ENCODE measurements at places on chromosomes 7 and 10.

DNA sequence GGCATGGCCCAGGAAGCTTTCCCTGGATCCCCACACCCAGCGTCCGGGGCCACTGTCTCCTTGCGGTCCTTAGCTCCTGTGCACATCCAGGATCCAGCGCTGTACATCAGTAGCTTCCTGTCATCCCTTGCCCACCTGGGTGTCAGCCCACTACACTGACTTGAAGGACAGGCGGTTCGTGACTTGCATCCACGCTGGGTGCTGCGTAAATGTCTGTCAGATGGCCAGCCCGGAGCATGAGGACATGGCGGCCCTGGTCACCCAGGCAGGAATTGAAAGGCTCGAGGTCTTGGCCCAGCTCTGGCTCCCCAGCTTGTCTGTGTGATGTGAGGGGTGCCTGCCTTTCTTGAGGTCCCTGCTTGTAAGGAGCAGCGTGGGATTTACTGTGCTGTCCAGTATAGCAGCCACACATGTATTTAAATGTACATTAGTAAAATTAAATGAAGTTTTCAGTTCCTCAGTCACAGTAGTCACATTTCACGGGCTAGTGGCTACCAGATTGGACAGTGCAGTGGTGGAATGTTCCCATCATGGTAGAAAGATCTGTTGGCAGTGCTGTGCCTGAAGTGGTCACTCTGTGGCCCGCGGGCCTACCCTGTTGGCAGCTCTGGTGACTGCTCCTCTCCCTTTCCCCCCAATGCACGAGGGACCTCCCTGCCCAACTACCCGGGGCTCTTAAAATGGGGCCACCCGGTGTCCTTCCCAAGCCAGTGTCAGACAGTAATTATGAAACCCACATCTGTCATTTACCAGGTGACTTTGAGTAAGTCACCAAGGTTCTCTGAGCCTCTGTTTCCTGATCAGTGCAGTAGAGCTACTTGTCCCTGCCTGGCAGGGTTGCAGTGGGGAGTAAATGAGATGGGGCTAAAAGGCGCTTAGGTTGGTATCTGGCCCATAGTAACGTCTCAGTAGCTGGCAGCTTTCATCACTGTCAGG is 97.8 kb upstream of the PPIF start:
- DNase-seq, result no peak

DNA sequence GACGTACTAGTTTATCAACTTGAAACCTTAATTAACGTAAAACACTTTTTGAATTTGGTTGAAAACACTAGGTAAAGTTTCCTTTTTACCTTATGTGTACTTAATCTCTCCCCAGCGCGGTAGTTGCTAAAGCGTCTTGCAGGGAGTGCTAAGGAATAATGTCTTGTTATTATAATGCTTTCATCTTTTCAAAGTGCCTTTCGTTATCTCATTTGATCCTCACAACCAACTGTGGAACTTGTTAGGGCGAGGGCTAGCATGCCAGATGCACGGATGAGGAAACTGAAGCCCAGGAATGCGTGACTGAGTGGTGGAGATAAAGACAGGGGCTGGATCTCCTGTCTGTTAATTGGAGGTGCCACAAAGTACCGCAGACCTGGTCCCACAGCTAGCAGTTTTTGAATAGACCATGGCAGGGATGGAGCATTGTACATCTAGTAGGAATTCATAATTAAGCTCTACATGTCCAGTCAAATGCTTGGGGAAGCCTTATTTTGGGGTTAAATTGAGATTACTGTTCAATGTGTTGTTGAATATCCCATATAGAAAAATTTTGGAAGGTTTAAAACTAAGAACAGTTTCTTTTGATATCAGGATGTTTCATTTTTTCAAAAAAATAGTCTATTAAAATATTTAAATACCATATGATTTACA is 234.3 kb downstream of the SH2D4B start:
- DNase-seq, result no peak

DNA sequence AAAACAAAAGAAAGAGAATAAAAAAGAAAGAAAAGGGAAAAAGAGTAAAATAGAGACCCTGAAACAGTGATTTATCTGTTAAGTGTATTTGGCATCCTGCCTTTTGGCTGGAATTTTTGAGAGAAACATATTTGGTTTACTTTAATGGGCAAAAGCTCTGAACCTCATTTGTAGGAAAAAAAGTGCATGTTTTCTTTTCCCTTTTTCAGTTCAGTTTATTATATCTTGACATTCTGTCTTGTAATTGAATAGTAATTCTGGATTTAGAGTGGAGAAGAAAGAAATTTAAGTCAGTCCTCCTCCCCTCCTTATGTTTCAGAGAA is 69.5 kb downstream of the ARID5B start:
- no peak for DNase-seq

DNA sequence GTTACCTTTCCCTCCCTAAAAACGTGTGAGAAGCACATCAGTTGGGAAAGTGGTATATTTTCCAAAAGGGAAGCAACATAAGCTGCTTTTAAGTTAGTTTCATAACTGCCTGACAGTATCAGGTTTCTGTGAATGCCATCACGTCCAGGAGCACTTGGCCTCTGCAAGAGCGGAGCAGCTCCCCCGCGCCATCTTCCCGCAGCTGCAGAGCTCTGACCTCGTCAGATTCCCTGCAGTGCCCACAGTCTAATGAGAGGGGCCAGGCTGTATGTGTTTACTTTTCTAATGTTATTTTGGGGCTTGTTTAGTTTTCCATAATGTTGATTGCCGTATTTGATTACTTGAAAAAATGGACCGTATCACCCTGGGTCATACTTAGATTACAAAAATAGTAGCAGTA is 74.2 kb downstream of the MGMT start:
- no peak for DNase-seq

GRCh38 chr10:1120306-1120705 is 64.1 kb downstream of the WDR37 start:
- DNase-seq, result no peak

- no peak for DNase-seq
Measured at GRCh38 chr7:41375582-41375981, 327.3 kb downstream of the INHBA start.
